Calu3 (cell line): ENCODE measurements at places on chromosomes 13 and 19.
A peak's percentile ranks its signal among the peaks of the same experiment; 100 is the strongest.

GRCh38 chr13:80705371-80706163 lies 364.6 kb upstream of the SPRY2 start:
- DNase-seq = no peak

DNA sequence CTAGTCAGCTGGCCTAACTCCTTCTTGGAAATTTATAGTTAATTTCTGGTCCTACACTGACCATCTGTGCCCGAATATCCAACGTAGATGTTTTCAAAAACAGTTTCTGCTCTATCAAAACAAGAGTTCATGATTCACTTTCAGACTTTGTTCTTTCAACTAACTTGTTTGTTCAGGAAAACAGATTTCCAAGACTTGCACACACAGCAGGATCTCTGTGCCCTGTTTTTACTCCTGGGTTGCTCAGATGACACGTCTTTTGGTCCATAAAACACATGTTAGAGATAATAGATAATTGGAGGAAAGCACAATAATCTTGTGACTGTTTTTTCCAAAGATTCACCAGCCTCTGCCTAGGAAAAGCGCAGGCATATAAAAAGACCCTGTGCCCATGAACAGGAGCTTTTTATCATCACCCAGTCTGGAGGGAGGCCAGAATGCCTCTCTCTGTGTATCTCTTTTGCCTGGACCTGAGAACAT lies 218.0 kb downstream of the IRS2 start:
- DNase-seq = no peak

GRCh38 chr13:110131424-110131823 lies 175.5 kb downstream of the COL4A1 start:
- no peak for DNase-seq

DNA sequence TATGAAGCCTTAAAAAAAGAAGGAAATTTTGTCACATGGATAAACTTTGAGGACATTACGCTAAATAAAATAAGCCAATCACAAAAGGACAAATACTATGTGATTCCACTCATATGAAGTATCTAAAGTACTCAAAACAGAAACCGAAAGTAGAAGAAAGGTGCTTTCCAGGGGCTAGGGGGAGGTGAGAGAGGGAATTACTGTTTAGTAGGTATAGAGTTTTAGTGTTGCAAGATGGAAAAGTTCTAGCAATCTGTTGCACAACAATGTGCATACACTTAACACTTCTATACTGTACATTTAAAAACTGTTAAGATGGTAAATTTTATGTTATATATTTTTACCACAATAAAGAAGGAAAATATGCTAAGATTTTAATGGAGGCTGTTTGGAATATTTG lies 83.0 kb downstream of the POLR1D start:
- no peak for DNase-seq

DNA sequence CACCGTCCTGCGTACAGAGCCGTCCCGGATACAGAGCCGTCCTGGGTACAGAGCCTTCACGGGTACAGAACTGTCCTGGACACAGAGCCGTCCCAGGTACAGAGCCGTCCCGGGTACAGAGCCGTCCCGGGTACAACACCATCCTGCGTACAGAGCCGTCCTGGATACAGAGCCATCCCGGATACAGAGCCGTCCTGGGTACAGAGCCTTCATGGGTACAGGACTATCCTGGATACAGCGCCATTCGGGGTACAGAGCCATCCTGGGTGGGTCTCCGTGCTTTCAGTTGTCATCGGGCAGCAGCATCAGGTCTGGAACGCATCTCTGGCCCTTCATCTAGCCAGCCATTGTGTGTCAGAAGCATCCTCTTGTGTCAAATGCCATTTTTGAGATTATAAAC lies 222.3 kb upstream of the SOX1 start:
- DNase-seq = no peak

DNA sequence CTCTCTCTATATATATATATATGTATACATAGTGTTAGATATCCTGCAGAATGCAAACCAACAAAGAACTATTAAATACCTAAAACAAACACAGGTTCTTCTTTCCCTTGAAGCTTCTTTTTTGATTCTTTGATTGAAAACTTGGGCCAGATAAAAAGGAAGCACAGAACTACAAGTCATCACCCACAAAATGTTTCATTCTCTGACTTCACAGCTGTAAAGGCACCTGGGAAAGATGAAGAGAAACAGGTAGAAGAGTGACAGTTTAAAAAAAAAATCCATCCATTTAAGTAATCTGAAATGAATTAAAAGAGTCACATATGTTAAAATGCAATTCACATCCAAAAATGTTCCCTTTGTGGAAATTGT lies 90.7 kb upstream of the FNDC3A start:
- no peak for DNase-seq

DNA sequence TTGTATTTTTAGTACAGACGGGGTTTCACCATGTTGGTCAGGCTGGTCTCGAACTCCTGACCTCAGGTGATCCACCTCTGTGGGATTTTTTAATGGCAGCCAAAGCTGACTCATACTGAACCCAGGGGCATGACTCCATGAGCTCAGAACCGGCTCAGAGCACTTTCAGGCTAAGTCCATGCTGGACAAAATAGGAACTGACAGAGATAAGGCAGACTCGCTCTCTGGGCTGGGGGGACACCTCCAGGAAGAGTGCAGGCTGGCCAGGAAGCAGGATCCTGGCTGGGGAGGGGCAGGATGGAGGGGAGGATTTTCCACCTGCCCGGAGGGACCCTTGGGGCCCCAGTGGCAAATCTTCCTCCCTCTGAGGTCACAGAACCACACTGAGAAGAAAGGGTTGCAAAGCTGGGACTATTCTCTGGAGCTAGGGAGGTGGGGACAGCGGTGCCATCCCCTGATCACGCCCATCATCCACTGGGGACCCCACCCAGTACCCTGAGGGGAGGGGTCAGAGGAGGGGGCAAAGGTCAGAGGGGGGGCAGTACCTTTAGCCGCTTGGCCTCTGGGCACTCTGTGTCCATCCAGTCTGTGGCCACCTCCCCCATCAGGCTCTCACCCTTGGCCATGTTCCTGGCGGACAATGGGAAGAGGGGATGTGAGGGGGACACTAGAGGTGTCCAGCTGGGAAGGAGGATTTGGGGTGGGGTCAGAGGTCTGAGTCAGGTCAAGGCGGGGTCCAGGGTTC lies 31.1 kb downstream of the NOTCH3 start:
- no peak for DNase-seq

GRCh38 chr19:45173816-45174215 lies 4.2 kb downstream of the TRAPPC6A start:
- DNase-seq = no peak

DNA sequence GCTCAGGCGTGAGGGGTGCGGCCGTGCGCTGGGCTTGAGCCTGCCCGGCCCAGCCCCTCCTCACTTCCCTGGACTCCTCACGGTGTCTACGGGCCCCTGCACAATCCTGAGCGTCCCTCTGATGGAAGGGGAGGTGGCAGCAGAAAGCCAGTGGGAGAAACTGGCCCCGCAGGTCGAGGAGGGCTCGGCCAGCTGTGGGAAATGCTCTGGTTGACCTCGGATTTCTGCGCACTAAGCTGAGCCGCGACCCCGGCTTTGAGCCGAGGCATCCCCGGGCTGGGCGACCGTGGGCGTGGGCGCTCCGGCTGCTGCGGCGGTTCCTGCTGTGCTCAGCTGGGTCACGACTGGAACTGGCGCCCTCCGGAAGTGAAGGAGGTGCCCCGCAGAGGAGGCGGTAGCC lies 70.1 kb downstream of the ZNF208 start:
- DNase-seq = no peak

DNA sequence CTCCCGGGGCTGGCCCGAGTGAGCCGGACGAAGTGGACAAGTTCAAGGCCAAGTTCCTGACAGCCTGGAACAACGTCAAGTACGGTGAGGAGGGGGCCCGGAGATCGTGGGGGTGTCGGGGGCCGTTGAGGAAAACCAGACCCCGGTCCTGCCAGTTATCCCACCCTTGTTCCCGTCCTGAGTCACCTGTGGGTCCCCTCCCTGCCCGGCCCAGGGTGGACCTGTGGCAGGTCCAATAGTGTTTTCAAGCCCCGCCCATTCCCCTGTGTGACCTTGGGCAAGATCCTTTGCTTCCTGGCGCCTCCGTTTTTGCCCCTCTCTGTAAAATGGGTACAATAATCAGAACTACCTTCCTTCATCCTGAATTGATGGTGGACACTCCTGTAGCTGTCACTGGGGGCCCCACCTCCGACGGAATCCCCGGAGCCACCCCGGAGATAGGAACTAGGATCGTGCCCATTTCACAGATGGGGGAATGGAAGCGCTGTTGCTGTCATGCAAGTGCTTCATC lies 593 bp downstream of the ATG4D start:
- no peak for DNase-seq

DNA sequence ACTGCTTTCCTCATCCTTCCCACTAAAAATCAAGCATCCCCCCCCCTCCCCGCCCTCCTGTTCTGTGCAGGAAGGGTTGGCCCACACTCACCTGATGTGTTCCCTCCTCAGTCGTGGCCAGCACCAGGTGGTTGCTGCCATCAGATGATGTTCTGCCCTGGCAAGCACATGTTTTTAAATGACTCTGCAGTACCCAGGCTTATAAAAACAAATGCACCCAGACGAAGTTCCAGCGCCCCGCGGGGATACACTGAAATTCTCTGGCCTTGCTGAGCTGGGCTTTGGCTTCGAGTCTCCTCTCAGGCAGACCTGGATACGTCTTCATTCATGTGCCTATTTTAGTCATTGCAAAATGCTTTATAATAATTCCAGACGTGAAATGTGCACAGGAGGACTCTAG lies 316.3 kb downstream of the DLEU7 start:
- no peak for DNase-seq

GRCh38 chr13:75724752-75725517 lies 88.8 kb downstream of the LMO7 start:
- no peak for DNase-seq

GRCh38 chr19:42191855-42192254 lies 25.6 kb downstream of the DEDD2 start:
- peak; percentile 88 for DNase-seq

DNA sequence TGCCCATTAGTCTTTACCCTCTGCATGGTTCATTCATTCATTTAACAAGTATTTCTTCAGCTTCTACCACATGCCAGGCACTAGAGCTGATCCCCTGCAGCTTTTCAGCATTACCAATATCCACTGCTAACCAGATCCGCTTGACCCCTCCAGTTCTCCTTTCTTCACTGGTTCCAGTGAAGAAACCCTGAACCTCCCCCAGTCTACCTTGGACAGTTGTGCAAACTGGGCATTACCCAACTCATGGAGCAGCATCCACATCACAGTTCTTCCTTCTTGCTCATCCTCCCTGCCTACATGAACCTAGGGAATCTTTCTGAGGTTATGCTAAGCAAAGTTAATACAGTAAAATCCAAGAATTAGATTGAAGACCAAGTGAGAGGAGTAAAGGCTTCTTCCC lies 78.7 kb upstream of the SERP2 start:
- DNase-seq = no peak

DNA sequence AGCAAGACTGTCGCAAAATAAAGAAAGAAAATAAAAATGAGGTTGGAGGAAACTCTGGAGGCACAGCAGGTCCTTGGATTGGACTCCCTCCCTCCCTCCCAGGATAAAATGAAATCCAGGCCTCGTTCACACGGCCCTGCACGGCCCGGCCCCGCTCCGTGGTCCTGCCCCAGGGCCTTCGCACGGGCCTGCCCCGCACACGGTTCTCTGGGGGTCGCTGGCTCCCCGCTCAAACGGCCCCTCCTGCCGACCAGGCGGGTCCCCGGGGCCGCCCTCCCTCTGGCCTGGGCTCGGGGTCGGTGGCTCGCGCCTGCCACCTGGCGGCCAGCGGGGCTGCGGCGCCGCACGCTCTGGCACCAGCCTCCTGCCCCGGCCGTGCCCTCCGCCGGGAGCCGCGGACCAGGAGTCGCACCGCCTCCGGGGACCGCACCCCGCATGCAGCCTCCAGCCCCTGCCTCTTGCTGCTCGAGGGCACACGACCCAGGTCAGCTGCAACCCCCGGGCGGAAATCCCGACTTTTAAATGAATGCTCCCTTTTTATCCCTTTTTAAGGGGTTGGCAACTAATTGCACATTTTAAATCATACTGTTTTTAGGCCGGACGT lies 1.5 kb upstream of the WDR18 start:
- peak; percentile 76 for DNase-seq

DNA sequence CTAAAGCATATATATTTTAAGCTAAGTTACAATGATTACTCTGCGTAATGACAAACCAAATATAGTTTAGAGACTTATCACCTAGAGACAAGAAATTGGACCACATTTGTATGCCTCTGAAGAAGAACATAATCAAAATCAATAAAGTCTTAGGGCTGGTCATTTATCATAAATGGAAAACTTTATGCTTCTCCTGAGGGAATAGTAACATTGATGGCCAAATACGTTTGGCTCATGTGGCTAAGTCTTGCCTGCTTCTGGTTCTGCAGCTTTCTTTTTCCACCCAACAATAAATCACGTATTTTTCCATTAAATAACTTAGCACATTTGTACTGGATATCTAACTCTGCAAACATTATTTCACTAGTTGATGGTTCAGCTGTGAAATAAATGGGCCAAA lies 458.4 kb downstream of the SLITRK1 start:
- no peak for DNase-seq

GRCh38 chr19:5228932-5229777 lies 111.5 kb downstream of the PTPRS start:
- no peak for DNase-seq

- DNase-seq = no peak
Measured at GRCh38 chr13:50170447-50171037, 155.3 kb downstream of the KCNRG start.

- no peak for DNase-seq
Measured at GRCh38 chr13:83691966-83692365, 190.3 kb downstream of the SLITRK1 start.

- DNase-seq = no peak
Measured at GRCh38 chr19:49854378-49855263, 3.7 kb downstream of the PTOV1 start.

DNA sequence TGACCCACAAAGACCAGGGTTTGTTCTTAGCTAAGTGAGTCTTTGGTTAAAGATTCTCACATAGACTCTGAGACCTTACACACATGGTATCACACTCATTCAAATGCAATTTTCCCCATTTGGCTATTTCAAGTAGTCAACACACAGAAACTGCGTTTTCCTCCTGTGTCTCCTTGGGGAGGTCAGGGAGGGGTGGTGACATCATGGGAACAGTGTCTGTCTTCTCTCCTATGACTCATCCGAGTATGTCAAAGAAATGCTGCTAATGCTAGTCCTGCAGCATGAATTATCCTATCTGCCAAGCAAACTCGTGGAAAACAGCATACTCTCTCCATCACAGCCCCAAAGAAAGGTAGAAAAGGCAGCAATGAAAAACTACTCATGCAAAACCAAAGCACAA lies 100.2 kb downstream of the ENOX1 start:
- no peak for DNase-seq

GRCh38 chr19:7540761-7541474 lies 5.4 kb downstream of the PNPLA6 start:
- DNase-seq = no peak

GRCh38 chr13:39531646-39532045 lies 71.3 kb downstream of the LHFPL6 start:
- DNase-seq = no peak

GRCh38 chr13:50511877-50512341 lies 331.6 kb downstream of the DLEU7 start:
- DNase-seq = no peak
